ENCODE measurements at places on chromosomes 5 and 9.

DNA sequence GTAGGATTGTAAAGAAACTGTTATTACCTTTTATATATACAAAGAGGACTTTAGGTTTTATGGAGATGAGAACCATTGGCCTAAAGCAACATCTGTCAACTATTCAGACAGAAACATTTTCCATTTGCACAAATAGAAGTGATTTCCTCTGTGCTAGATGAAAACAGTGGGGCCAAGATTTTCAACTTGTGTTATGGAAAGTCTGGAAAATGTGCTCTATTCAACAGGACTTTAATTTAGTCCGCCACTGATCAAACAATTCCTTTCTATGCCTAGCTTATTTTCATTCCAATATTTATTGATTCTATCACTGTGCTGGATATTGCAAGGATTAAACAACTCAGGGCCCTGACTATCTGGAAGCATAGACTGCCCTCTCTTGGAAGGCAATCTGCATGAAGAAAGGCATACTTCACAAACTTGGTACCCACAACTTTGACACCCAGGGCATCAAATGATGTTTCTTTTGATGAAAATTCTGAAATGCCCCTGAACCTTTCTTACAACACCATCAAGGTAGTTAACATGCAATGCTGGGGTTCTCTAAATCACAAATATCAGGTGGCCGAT lies 126.6 kb upstream of the HMHB1 start:
- DNase-seq: no peak

GRCh38 chr5:142013734-142014521 lies 1.1 kb upstream of the GNPDA1 start:
- peak; percentile 75 for DNase-seq

GRCh38 chr9:109264877-109265587 lies 55.8 kb downstream of the EPB41L4B start:
- peak; percentile 81 for DNase-seq

GRCh38 chr9:112789473-112789872 lies 38.9 kb downstream of the SNX30 start:
- DNase-seq: no peak

- no peak for DNase-seq
These were observed 33.0 kb downstream of the IRF1 start for GRCh38 chr5:132457371-132458225.

DNA sequence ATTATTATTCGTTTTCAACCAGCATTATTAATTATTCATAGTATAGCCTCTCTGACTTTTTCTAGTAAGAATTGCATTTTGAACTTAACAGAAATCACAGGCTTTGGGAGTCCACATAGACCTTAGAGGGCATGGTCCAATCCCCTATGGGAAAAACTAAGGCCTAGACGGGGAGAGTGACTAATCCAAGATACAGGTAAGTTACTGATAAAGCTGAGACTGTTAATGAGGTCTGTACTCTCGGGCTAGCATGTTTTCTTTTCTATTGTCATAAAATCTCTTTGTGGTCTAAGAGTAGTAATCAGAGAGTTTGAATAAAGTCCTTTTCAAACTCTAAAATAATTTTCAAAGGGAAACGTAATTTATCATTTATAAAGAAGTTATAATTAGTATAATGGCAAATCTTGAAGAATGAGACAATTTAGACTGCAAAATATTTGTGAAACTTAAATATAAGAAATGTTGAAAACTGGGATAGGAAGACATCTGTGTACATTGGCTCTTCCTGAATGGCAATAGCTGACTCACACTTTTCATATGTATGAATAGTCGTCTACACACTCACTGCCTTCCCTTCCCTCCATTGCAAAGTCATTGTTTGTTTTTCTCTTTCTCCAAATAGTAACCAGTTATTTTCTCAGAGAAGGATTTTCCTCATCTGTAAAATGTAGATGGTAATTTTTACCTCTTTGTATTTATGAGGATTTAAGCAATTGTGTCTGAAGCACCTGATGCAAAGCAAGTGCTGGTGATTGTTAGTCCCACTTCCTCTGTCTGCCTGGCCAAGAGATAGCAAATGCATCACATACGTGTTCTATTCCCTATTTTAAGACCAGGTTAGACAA lies 207.9 kb upstream of the CD180 start:
- DNase-seq: no peak

DNA sequence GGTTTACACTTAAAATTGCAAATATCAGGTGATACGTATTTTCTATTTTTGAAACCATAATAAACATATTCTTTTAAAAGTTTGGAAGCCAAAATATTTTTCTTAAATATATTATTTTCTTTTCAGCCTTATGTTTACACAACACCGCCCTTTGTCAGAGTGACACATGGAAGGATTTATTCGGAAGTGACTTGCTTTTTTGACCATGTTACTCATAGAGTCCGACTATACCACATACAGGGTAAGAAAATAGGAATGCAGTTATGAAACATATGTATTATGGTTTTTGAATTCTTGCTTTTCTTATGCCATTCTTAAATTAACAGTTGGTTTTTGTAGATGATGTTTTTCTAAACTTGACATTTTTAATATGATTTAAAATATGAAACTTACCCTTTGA lies 133.9 kb downstream of the MAN2A1 start:
- no peak for DNase-seq

- DNase-seq: no peak
These were observed 565.5 kb upstream of the DMAC1 start for GRCh38 chr9:8365029-8365428.

GRCh38 chr9:71693607-71694006 lies 74.7 kb downstream of the CEMIP2 start:
- DNase-seq: no peak

DNA sequence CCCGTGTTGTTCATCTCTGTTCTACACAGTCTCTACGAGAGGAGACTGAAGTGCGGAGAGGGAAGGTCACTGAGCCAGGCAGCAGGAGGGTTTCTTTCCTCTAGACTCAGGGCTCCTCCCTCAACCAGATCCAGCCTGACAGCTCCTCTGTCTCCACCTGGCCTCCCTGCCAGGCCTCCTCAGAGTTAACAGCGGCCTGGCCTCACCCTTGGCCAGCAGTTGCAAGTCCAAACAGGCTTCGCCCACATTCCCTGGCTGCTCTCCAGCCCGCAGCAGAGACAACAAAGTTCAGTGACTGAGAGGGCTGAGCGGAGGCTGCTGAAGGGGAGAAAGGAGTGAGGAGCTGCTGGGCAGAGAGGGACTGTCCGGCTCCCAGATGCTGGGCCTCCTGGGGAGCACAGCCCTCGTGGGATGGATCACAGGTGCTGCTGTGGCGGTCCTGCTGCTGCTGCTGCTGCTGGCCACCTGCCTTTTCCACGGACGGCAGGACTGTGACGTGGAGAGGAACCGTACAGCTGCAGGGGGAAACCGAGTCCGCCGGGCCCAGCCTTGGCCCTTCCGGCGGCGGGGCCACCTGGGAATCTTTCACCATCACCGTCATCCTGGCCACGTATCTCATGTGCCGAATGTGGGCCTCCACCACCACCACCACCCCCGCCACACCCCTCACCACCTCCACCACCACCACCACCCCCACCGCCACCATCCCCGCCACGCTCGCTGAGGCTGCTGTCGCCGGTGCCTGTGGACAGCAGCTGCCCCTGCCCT lies at the start of gene HRCT1:
TSS of gene HRCT1 (plus strand) at position 291 of the 768 bp plus-strand sequence. CDS start at position 377, 86 bp downstream.
- DNase-seq: peak; percentile 96

DNA sequence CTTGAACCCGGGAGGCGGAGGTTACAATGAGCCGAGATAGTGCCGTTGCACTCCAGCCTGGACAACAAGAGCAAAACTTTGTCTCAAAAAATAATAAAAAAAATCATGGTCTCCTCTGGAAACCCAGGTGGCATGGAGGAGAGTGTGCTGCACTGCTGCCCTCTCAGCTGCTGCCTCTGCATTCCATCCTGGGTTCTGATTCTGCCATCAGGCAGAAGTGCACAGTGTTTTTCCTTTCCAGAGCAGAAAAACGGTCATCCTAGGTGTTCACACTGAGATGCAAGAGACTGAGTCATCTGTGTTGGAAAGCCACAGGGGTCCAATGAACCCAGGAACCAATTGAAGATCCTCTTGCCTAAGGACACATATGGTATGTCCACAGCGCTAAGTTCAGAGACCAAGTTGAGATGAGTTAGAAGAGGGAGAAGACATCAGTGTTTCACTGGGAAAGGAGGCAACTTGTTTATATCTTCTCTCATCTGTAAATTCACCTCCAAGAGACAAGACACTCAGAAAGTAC lies 88.8 kb upstream of the DMRT1 start:
- DNase-seq: no peak

GRCh38 chr5:157214861-157215513 lies 34.3 kb downstream of the ITK start:
- DNase-seq: no peak

GRCh38 chr9:29198861-29199260 lies 1625.6 kb upstream of the C9orf72 start:
- no peak for DNase-seq

- DNase-seq: no peak
These were observed 6.1 kb downstream of the ZDHHC21 start for GRCh38 chr9:14687042-14687719.

DNA sequence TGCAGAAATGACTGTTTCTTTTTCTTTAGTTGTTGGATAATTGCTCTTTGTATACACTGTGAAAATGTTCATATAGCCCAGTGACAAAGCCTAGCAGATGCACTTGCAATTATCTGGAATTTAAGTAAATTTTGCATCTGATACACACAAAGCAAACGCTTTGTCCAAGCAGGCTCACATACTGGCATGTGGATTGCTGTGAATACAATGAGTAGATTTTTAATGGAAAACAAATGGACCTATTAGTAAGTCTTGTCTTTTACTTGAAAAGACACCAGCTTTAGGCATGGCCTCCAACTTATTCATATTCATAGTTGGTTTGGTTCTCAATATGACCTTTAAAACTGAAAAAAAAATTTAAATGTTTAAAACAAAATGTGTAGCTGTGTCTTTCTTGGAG lies 1299.8 kb upstream of the WWC1 start:
- DNase-seq: no peak

DNA sequence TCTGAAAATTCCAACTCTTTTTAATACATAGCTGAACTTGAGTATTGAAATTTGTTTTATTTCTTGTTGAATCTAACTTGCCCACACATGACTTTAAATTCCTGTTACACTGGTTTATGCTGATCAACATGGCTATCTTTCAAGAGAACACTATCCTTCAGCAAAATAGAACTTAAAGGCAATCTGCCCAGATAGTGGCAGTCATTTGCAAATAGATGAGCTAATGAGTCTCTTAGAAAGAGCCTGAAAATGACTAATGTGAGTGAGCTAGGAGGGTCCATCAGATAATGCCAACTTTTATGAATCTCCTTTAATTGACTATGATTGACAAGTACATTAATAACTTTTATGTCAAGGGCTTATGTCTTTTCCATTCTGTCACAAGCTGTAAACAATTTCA lies 1360.8 kb upstream of the C9orf72 start:
- DNase-seq: no peak

- no peak for DNase-seq
These were observed 174.0 kb downstream of the ARHGAP26 start for GRCh38 chr5:142944140-142944539.

DNA sequence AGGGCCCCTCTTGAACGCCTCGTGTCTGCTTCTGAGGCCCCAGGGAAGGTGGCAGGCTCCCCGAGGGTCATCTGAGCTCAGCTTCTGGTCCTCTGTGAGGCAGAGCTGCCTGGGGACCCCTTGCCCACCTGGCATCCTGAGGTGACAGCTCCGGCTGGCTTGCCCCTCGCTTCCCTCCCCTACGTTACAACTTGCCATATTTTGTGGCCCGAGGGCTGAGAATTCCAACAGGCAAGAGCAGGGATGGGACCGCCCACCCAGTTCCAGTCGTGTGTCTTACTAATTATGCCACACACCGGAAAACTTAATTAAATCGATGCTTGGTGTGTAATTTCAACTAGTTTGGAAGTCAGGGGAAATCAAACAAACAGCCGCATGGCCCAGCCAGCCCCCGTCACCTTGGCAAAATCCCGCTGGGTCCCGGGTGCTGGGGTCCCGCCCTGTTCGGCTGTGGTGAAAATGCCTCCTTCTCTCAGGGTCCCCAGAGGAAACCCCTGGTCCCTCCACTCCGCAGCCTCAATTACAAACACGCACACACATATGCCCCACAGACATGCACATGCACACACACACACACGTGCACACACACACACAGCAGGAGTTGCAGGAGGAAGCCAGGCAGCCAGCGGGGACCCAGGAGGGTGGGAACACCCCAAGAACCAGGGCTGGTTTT lies 221.0 kb upstream of the IER5L start:
- DNase-seq: peak; percentile 51

DNA sequence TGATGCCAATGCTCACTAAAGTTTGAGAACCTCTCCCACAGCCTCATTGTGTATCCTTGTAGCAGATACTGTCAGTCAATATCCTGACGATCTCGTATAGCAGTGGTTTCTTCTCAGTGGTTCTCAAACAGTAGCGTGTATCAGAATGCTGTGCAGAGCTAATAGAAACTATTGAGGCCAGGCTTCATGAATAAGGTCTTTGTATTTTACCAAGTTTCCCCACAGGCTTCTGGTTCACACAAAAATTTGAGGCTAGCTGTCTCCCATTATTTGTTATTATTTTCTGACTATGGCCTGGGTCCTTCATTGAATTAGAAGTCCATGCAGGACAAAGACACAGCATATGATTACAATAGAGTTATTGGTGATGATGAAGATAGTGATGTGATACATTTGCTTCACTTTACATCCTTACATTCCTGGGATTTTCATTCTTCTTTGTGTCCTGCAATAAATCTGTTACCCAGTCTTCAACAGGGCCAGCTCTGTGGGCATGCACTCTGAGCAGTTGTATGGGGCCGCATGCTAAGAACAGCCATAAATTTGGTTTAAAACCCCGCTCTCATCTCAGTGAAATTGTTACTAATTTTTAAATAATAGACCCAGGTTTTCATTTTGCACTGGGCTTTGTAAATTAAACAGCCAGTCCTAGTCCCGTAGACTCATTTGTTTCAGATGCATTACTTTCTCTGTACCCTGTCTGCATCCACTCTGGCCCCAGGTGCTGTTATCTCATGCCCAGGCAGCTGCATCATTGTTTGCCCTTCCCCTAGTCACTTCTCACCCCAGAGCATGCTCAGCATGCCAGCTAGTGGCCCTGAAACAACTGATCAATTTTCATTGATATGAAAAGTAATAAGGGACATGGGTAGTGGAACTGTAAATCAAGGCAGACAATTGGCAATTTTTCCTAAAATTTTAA lies 199.9 kb upstream of the PIK3R1 start:
- no peak for DNase-seq

DNA sequence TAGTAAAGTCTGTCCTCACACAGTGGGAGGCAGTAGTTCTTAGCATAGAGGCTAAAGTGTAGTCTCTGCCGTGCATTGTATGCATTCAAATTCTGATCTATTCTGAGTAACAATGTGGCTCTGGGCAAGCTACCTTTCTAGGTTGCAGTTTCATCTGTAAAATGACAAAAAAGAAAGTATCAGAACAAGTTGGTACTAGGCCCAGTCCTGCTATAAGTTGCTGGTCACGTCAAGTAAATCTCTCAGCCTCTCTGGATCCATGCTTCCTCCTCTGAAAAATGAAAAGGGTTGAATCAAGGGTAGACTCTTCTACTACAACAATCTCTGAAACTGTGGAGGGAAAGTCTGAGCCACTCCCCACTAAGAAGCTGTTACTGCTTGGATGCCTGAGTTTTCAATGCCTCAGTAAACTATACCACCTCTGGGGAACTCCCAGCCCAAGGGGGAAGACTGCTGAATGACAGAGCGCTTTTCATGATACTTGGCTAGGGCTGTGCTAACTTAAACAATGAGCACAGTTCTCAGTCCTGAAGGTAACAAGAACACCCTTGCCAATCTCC lies 34.5 kb upstream of the SPARC start:
- no peak for DNase-seq

GRCh38 chr9:121268851-121269641 lies 1.1 kb downstream of the GSN start:
- DNase-seq: no peak

GRCh38 chr9:35432076-35432475 lies 57.8 kb upstream of the RUSC2 start:
- DNase-seq: no peak

- DNase-seq: no peak
These were observed 153.5 kb downstream of the PPP2R2B start for GRCh38 chr5:146725025-146725424.
